CMK (cell line): ENCODE measurements at places on chromosomes 2 and 18.

DNA sequence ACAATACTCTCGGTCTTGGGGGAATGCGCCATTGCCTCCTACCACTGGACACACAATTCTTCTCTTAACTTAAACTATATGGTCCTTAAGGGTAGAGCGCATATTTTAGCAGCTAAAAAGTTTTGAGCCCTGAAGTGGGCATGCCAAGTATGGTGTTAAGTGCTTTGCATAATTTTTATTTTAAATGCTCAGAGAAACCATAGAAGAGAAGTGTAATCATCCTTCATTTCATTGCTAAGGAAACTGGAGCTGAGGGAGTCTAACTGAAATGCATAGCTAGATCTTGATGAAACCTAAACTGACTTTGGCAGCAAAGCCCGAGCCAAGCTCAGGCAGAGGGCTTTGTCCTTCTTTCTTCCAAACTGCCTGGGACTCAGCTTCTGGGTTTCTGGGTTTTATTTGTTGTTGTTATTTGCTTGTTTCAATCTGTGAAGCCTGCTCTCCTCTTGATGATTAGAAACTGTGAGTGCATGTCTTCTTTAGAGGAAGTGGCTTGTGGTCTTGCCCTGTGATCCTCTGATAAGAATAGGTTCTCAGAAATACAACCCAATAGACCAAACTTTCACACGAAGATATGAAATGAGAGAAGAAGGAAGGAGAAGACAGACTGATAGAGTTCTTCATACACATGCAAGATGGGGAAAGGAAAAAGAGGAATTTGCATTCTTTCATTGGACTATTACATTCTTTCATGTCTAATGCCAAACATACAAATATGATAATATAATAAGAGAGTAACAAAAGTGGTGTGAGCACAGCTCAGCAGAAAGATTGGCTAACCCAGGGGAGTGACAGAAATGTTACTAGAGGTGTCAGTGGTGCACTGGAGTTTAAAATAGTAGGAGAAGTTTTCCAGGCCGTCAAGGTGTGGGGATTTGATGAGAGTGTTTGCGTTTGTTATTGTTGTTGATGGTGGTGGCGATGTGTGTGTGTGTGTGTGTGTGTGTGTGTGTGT, 7.5 kb upstream of the RNF144A start:
- peak; percentile 79 for DNase-seq

DNA sequence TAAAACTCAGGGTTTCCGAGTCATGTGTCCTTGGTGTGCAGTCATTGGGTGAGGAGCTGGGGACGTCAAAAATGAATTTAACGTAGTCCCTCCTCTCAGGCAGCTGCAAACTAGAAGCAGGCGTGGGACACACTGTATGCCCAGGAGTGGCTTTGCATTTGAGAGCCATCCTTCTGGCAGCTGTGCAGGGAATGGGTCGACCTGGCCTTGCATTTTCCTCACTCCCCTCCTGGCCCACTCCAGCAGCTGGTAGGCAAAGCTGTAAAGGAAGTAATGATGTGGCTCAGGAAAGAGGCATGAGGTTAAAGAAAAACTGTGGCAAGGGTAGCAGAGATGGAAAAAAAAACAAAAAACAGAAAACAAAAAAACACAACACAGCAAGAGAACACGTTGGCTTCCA, 46.5 kb downstream of the RNF144A start:
- no peak for DNase-seq

DNA sequence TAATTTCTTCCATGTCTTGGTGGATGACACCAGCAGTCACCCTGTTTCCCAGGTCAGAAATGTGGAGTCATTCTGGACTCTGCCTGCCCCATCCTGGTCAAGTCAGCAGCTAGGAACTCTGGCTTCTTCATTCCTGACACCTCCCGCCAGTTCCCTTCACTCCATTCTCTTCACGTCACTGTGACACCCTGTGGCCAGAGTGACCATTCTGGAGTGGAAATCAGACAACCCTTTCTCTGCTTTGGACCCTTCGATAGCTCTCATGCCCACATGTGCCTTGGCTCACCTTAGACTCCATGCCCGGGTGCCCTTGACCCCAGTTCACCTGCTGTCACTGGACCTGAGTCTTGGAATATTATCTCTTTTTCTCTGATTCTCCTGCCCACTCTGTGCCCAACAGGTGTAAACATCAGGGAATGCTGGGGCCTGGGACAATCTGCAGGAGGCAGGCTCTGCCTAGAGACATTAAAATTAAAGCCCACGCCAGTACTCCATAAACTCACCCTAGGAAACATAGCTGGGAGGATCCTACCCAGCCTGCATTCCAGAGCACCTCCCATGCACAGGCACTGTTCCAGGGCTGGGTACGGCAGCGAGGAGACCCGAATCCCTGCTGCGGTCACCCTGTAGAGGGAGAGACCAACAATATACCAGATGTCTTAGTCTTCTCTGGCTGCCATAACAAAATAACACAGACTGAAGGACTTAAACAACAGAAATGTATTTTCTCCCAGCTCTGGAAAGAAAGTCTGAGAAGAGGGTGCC, 41.1 kb upstream of the FAHD2A start:
- no peak for DNase-seq

GRCh38 chr2:199261239-199261638, 196.5 kb downstream of the SATB2 start:
- no peak for DNase-seq

DNA sequence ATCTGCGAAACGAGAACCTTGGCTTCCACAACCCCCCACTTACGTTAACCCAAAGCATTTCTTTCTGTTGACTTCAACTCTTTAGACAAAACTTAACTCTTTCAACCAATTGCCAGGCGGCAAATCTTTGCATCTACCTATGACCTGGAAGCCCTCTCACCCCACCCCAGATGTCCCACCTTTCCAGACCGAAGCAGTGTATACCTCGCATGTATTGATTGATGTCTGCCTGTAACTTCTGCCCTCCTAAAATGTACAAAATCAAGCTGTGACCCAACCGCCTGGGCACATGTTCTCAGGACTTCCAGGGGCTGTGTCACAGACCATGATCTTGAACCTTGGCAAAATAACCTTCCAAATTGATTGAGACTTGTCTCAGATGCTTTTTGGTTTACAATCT, 12.3 kb downstream of the AQP12B start:
- DNase-seq, result no peak

DNA sequence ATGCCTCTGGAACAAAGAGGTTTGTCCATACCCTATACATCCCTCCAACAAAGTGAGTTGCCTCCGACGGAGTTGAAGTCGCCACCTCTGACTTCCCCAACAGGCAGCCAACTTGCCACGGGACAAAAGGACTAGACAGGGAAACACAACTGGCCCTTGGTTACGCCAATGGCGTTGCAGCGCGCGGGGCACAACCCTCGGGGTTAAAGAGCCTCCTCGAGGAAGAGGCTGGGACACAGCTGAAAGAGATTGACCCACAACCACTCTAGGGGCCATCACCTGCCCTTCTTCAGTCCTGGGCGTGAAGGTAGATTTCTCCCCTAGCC, 545 bp downstream of the GTF3C2 start:
- DNase-seq, result no peak
